ENCODE measurements at places on chromosomes 6 and 20. TPM values are rescaled to one million over a fixed set of nuclear protein-coding genes. Genes with fewer than 3 reads are reported as not detected.

- H3K27ac ChIP-seq, result no peak overlapping the region
- H3K27me3 ChIP-seq, result no peaks in the 10 kb centered on the region
- H3K4me3 ChIP-seq, result no peak overlapping the region
- no peak for DNase-seq
Measured at GRCh38 chr20:5145365-5146098, 18.7 kb downstream of the CDS2 start.

DNA sequence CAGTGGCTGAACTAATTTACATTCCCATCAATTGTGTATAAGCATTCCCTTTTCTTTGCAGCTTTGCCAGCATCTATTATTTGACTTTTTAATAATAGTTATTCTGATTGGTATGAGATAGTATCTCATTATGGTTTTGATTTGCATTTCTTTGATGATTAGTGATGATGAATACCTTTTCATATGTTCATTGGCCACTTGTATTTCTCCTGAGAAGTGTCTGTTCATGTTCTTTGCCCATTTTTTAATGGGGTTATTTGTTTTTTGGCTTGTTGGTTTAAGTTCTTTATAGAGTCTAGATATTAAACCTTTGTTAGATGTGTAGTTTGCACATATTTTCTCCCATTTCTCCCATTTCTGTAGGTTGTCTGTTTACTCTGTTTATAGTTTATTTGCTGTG, 16.6 kb downstream of the CENPW start:
- no peaks in the 10 kb centered on the region for H3K27me3 ChIP-seq
- H3K36me3 ChIP-seq, result no peaks in the 10 kb centered on the region
- DNase-seq, result no peak
- no peak overlapping the region for H3K27ac ChIP-seq
- H3K4me1 ChIP-seq, result no peaks in the 10 kb centered on the region

DNA sequence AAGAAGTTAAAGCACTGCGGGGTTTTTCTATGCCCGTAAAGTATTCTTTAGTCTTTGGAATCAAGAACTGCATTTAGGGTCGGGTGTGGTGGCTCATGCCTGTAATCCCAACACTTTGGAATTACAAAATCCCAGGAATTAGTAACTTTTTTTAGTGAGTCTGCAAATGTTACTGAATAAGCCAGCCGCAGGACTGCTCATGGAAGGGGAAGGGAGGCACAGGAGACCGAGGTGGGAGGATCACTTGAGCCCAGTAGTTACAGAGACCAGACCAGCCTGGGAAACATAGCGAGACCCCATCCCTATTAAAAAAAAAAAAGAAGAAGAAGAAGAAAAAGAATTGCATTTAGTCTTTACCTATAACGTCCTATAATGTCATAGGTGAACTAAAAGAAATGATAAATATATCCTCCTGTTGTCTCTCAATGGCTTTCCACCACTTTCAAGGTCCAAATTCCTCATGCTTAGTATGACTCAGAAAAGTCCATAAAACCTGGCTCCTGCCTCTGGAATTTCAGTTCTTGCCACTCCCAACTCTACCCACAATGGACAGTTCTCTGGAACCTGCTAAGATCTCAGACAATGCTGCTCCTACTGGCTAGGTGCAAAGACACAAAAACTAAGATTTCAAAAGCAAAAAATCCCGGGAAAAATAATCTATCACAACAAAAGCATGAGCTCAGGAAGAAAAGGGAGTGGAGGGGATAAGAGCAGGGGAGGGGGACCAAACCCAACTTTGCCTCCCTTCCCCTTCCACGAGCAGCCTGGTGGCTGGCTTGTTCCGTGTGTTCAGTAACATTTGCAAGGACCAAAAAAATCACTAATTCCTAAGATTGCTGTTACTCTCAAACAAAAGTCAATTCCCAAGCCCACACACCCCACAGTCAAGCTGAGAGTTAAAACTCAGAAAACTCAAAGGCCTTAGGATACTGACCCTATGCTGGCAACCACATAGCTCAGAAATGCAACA, 39.0 kb downstream of the B4GALT5 start:
- H3K27ac ChIP-seq, result peak overlapping the region; percentile 91
- no peaks in the 10 kb centered on the region for H3K36me3 ChIP-seq
- no peak for DNase-seq
- no peaks in the 10 kb centered on the region for H3K27me3 ChIP-seq
- H3K4me3 ChIP-seq, result no peak overlapping the region
- H3K4me1 ChIP-seq, result peaks cover 69% of the 10 kb centered on the region

DNA sequence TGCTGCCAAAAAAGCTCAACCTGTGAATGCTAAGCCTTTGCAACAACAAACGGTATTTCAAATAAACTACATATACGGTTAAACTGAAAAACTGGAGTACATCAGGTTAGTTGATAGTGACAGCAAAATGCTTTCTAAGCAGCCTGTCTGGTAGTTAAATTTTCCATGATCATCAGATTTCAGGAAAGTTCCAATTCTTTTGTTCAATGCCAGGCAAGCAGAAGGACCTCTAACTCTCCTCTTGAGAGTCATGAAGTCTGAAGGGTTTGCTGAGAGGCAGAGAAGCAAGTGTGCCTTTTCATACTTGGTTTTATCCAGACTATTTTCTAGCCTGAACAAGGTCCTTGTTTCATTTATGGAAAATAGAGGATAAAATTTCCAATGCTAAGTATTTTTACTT, 4.5 kb downstream of the FLRT3 start:
- no peaks in the 10 kb centered on the region for H3K4me1 ChIP-seq
- DNase-seq, result no peak
- H3K36me3 ChIP-seq, result no peaks in the 10 kb centered on the region
- no peak overlapping the region for H3K4me3 ChIP-seq
- no peak overlapping the region for H3K27ac ChIP-seq

- no peak for DNase-seq
- no peaks in the 10 kb centered on the region for H3K4me1 ChIP-seq
- H3K36me3 ChIP-seq, result no peaks in the 10 kb centered on the region
- H3K27ac ChIP-seq, result no peak overlapping the region
- no peak overlapping the region for H3K4me3 ChIP-seq
Measured at GRCh38 chr20:62762801-62763368, 33.4 kb upstream of the MRGBP start.

GRCh38 chr6:133953634-133954415, 801 bp downstream of the TBPL1 start:
- H3K36me3 ChIP-seq, result peaks cover 2% of the 10 kb centered on the region
- peaks cover 42% of the 10 kb centered on the region for H3K4me1 ChIP-seq

DNA sequence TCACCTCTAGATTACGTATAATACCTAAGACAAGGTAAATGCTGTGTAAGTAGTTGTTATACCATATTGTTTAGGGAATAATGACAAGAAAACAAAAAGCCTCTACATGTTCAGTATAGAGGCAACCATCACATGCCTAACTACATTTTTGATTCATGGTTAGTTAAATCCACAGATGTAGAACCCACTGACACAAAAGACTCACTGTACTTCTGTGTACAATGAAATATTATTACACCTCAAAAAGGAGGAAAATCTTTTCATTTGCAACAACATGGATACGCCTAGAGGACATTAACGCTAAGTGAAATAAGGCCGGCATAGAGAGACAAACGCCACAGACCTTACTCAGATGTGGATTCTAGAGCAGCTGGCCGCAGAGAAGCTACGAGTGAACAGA, 50.5 kb downstream of the NINL start:
- DNase-seq, result no peak
- no peaks in the 10 kb centered on the region for H3K27me3 ChIP-seq
- no peak overlapping the region for H3K4me3 ChIP-seq
- H3K36me3 ChIP-seq, result no peaks in the 10 kb centered on the region

- H3K36me3 ChIP-seq, result no peaks in the 10 kb centered on the region
- H3K4me1 ChIP-seq, result 0 out of 2 replicates have a peak, but pooled peaks cover 3% of the 10 kb centered on the region
- H3K27me3 ChIP-seq, result no peaks in the 10 kb centered on the region
- no peak overlapping the region for H3K4me3 ChIP-seq
Measured at GRCh38 chr6:37952027-37952426, 132.5 kb downstream of the ZFAND3 start.

- no peak for DNase-seq
- peaks cover 16% of the 10 kb centered on the region for H3K27me3 ChIP-seq
- H3K27ac ChIP-seq, result no peak overlapping the region
- H3K4me3 ChIP-seq, result no peak overlapping the region
Measured at GRCh38 chr6:44800784-44801592, 413.5 kb downstream of the CDC5L start.

DNA sequence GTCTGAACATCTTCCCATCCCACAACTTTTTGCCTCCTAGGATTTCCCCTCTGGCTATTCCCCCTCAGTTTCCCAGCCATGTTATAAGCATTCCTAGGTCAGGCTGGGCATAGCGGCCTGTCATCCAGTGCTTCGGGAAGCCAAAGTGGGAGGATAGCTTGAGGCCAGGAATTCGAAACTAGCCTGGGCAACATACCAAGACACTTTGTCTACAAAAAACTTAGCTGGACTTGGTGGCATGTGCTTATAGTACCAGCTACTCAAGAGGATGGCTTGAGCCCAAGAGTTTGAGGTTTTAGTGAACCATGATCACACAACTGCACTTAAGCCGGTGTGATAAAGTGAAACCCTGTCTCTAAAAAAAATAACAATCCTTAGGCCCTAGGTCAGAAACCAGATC, 447.4 kb downstream of the KIF16B start:
- no peak overlapping the region for H3K4me3 ChIP-seq
- no peaks in the 10 kb centered on the region for H3K36me3 ChIP-seq

DNA sequence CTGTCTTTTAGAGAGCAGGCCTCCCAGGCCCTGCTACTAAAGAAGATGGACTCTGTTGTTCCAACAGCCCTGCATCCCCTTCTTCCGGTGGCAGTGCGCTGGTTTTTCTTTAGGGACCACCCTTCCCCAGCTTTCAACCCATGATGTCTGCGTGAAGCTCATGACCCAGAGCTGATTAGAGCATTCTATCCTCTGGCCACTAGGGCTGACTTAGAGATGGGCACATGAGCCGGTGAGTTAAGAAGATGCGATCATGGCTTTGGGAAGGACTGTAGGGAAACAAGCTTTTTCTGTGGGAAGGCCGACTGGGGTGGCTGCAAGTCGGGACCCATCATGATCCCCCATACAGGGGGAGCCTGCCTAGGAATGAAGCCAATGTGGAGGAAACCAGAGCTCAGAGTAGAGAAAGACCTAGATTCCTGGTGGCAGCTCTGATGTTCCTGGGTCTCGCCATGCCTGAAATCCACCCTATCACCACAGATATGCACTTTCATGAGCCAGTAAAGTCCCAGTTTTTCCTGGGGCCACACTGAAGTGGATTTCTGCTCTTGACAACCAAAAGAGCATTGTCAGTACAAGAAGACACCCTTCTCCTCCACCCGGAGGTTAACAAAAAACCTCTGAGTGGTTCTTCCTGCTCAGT, 29.1 kb upstream of the STX16 start:
- no peak overlapping the region for H3K4me3 ChIP-seq
- no peak for DNase-seq
- H3K36me3 ChIP-seq, result no peaks in the 10 kb centered on the region
- H3K27me3 ChIP-seq, result no peaks in the 10 kb centered on the region
- no peak overlapping the region for H3K27ac ChIP-seq
- peaks cover 10% of the 10 kb centered on the region for H3K4me1 ChIP-seq

DNA sequence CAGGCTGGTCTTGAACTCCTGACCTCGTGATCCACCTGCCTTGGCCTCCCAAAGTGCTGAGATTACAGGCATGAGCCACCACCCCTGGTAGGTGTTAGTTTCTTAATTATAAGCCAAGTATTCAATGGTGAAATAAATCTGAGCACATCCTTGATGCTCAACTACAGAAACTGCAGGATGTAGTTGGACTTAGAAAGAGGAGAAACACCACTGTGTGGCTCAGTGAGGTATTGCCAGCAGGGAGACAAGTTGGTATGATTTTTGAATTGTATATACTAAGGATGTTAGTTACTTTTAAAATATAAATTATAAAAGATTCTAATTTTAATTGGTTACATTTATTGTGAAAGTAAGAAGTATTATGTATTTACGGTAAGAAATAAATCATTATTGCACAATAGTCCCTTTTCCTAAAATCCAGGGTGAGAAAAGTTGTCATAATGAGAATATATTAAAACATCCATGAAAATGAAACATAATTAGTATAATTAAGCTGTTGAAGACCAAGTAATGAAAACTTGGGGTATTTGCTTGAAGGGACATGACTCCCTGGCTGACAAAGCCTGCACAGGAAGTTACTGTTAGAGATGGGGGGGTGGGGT, 17.6 kb downstream of the SLC18B1 start:
- no peak overlapping the region for H3K4me3 ChIP-seq
- H3K27me3 ChIP-seq, result no peaks in the 10 kb centered on the region
- H3K36me3 ChIP-seq, result no peaks in the 10 kb centered on the region
- no peaks in the 10 kb centered on the region for H3K4me1 ChIP-seq
- DNase-seq, result no peak

GRCh38 chr6:127459231-127459641, at the start of gene KIAA0408:
Gene KIAA0408 (minus strand): TSS chr6:127459389. CDS start chr6:127453981, 5,408 bp downstream.
- no peaks in the 10 kb centered on the region for H3K4me1 ChIP-seq
- H3K36me3 ChIP-seq, result no peaks in the 10 kb centered on the region
- DNase-seq, result no peak
- H3K27me3 ChIP-seq, result no peaks in the 10 kb centered on the region
- no peak within 1 kb of the TSS for H3K27ac ChIP-seq

DNA sequence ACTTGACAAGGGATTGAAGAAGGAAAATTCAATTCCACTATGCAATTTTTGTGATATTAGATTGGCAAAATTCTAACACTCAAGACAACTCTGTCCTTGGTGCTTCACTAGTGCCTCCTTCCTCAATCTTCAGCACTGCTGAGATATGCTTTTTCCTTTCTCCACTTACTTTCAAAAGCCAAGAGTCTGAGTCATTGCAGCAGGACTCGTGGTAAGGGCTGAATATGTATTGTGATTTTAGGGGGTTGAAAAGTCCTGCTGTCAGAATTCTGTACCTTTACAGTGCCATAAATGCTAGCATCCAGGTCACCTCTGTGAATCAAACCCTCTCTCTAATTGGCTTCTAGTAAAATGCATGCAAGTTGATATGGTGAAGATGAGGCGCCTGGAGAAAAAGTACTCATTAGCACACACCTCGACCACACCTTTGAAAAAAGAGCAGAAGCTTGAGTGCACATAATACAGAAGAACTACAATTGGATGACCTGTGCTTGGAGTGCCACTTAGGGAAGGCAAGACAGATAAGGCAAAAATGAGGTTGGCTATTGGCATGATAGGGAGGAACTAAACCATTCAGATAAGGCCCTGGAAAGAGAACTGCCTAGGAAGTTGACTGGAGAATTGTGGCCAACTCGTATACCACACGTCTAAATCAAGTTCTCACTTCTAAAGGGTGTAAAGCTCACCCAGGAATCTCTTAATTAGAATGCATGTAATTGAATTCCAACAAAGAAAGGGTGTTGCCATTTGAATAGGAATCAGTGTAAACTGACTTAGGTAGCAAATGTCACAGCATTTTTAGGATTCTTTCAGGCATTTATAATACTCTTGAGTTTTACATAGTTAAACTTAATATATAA, 43.6 kb upstream of the FAM83B start:
- no peaks in the 10 kb centered on the region for H3K36me3 ChIP-seq
- no peaks in the 10 kb centered on the region for H3K27me3 ChIP-seq
- no peak for DNase-seq
- no peak overlapping the region for H3K27ac ChIP-seq
- H3K4me1 ChIP-seq, result no peaks in the 10 kb centered on the region
- H3K4me3 ChIP-seq, result no peak overlapping the region

The FOXC1 gene
- total RNA-seq, result 6.7 TPM

The SRMS gene
- not detected for total RNA-seq

The PBOV1 gene
- total RNA-seq, result not detected

The CD83 gene
- total RNA-seq, result 5.3 TPM

The SLC22A7 gene
- not detected for total RNA-seq

The KIAA0408 gene
- total RNA-seq, result 0.90 TPM
